ENCODE measurements at places on chromosomes 7 and 10.
A peak's percentile ranks its signal among the peaks of the same experiment; 100 is the strongest.

GRCh38 chr10:75852851-75853484 is 421.5 kb downstream of the LRMDA start:
- DNase-seq, result no peak

DNA sequence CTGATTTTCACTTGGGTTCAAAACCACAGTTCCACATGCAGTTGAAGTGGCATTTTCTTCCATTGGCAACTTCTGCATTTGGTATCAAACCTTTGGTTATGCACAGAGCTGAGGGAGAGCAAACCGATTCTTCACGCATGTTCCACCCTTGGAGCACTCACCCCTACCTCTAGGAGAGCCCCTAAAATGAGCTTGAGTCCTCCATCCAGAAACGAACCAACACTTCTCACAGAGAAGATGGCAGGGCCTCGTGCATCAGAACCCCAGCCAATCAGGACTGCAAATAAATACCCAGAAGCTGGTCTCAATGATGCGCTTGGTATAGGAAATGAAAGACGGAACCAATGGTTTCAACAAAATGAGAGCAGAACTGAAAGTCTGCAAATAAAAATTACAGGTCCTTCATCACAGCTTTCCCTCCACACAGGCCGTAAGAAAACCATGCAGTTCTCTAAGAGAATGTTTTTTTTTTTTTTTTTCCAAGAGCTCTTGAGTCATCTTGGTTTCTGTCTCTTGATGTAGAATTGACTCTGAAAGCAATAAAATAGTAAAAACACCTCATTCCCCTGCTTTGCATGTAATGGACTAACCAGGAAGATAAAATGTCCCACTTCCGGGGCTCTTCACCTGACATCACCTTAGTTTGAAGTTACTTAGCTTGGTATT is 23.9 kb downstream of the KLF6 start:
- no peak for DNase-seq

DNA sequence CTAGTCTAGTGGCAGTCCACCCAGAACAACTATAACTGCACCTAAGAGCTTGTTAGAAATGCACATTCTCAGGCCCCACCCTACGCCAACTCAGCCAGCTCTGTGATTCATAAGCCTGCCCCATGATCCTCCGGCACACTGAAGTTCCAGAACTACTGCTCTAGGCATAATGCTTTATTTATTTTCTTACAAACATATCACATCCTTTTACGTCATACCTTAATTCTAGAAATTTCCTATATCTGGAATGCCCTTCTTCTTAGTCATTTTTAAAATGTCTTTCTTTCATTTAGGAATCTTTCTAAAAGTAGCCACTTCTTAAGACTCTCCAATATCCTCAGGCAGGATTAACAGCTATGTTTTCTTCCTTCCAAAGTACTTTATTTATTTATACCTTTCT is 480.1 kb downstream of the INHBA start:
- DNase-seq, result no peak

- DNase-seq, result peak; percentile 93
Measured at GRCh38 chr10:89648074-89648473, 3.0 kb upstream of the PANK1 start.

- no peak for DNase-seq
Measured at GRCh38 chr10:97590082-97590747, 694 bp downstream of the C10orf62 start.

DNA sequence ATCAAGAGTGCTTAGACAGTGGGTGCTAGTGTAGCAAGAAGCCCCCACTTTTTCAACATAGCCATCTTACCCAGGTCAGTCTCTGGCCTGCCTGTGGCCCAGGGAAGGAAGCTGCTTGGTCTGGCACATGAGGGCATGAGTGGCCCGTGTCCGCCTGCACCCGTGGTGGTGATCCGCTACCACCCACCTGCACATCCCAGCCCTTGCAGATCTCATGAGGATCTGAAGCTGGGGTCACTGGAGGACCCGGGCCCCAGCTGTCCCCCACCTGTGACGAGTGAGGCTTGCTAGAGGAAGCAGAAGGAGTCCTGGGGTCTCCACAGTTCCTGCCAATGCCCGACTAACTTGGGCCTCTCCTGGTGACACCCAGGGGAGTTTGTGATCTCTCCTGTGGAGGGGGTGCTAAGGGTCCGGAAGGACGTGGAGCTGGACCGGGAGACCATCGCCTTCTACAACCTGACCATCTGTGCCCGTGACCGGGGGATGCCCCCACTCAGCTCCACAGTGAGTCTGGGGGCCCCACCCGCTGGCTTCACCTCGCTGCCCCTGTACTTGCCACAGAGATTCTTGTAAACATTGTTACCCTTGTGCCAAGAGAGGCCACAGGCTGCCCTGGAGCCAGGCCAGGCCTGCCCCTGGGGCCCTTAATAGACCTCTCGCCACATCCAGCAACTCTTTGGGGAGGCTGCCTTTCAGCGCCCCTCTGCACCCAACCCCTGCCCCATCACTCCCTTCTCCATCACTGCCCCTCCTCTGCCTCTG is 10.8 kb upstream of the VSIR start:
- DNase-seq, result no peak

DNA sequence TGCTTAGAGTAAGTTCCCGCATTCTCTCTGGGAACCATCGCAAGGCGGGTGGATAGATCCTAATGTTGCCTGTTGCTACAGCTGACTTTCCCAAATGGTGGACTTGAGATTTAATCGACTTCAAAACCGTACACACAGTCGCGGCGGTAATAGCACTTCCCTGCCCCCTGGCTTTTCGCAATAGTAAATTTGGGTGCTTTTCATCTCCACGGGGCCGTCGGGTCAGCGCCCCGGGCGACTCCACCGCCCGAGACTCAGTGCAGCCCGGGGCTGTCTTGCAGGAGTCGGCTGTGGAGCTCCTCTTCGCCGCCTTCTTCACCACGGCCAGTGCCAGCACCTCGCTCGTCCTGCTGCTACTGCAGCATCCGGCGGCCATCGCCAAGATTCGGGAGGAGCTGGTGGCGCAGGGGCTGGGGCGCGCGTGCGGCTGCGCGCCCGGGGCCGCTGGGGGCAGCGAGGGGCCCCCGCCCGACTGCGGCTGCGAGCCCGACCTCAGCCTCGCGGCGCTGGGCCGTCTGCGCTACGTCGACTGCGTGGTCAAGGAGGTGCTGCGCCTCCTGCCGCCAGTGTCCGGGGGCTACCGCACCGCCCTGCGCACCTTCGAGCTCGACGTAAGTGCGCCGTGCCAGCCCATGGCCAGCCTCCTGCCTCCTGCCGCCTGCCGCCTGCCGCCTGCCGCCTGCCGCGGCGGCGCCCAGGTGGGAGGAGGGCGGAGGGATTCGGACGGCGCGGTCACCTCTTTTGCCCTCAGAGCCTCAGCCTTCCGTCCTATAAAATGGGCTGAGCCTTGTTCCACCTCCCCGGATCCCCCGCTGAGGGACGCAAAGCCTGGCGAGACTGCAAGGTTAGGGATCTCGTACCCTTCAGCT is 5.3 kb downstream of the CYP26C1 start:
- no peak for DNase-seq

- DNase-seq, result no peak
Measured at GRCh38 chr7:45718464-45719330, 144.5 kb downstream of the ADCY1 start.

- peak; percentile 28 for DNase-seq
Measured at GRCh38 chr7:149662591-149663095, 110.7 kb downstream of the ZNF467 start.

- no peak for DNase-seq
Measured at GRCh38 chr10:97858001-97858439, 8.4 kb downstream of the GOLGA7B start.

DNA sequence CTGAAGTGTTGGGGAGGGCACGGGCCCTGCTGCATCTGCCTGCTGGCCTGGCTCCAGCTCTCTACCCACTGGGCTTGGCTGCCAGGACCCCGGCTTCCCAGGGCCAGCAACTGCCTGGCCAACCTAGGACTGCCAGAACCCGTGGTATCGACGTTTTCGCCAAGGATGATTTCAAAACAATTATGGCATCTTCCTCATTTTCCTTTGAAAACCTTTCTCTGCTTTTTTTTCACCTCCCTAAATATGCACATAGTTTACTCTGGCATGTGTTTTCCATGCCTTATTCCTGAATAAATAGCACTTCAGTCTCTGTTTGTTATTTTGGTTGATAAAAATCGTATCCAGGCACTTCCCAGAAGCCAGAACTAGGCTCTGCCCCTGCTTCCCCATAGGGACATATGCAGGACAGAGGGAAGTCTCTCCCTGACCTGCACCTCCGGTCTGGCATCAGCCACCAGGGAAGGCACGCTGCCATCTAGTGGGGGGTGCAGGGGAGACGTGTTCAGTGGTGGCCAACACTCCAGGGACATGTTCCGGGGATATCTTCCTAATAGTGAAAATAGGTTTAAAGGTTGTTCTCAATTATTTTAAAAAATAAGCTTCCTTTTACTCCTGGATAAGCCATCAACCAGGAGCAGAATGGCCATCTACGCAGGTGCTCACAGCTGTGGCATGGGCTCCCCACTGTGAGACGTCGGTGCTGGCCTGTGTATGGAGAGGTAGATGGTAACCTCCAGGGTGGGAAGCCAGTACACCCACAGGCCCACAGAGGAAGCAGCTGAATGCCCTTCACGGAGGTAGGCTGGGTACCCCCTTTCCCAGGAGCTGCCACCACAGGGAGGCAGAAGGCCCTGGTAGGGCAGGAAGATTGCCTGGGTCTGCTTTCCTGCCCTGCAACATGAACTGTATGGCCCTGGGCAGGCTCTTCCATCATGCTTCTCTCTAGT is 30.7 kb upstream of the ANTXRL start:
- DNase-seq, result no peak

DNA sequence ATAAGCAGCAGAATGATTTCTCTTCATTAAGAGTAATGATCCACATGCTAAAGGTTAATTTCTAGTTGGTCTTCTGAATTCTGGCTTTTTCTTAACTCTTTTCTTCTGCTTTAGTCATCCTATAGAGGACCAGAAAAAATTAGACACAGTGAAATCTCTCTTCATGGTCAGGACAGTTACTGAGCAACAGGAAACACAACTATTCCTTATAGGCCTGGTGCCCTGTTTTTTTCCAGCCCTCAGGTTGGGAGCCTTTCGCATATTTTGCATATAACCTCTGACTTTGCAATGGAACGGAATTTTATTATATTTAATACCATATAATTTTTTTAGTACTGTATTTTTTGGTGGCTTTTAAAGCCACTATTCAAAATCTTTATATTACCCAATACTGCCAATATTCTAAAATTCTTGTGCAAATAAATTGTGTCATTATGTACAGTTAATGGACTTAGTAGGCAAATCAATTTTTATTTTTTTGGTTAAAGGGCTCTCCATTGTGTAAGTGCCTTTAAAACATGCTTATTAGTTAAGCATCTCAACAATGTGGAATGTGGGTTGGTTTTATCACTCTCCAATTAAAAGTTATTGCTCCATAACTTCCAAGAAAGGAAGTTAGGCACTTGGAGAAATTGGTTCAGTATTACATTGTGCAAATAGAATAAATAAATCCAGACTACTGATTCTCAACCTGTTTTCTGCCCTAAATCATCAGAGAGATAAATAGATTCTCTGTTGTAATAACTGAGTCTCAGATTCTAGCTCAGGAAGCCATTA is 22.5 kb downstream of the ARL4A start:
- DNase-seq, result no peak

DNA sequence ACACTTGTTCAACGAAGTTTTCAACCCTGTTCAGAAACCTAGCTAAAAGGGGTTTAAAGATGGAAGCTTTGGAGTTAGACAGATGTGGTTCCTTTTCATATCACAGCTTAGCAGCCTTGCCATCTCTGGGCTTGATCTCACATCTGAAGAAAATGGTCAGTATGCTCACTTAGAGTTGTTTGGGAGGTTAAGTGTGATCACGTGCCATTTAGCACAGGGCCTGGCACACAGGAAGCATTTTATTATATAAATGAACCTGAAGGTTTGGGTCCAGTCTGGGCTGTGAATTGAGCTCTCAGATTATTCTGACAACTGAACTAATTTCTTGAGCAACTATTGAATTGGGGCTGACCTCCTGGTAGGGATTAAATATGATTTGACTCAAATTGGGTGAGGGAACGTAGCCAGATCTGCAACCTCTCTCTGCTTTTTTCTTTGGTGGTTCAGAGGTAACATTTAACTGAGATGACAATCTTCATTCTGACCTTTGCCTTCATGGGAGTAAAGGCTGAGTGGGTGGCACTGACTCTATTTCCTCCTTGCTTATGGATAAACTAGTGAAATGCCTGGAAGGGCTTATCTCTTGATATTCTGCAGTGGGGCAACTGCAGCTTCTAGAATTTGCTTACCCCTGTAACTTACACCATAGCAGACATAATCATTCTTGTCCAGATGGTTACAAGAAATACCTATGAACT is 10.2 kb upstream of the HKDC1 start:
- no peak for DNase-seq

DNA sequence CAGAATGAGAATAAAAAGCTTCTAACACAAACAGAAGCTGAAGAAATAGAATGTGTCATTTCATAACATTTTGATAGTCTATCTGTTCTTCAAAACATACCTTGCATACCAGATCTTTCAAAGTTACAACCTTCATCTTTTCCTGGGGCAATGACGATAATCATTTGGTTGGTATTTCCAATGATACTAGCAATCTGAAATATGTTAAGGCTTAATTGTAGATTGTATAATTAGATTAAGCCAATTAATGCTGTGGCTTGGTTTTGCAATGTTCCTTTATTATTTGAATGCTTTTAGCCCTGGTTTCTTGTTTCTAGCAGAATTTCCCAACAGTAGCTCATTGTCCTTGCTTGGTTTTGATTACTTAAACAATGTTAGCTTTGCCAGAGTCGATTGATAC is 84.6 kb downstream of the CABCOCO1 start:
- DNase-seq, result no peak

DNA sequence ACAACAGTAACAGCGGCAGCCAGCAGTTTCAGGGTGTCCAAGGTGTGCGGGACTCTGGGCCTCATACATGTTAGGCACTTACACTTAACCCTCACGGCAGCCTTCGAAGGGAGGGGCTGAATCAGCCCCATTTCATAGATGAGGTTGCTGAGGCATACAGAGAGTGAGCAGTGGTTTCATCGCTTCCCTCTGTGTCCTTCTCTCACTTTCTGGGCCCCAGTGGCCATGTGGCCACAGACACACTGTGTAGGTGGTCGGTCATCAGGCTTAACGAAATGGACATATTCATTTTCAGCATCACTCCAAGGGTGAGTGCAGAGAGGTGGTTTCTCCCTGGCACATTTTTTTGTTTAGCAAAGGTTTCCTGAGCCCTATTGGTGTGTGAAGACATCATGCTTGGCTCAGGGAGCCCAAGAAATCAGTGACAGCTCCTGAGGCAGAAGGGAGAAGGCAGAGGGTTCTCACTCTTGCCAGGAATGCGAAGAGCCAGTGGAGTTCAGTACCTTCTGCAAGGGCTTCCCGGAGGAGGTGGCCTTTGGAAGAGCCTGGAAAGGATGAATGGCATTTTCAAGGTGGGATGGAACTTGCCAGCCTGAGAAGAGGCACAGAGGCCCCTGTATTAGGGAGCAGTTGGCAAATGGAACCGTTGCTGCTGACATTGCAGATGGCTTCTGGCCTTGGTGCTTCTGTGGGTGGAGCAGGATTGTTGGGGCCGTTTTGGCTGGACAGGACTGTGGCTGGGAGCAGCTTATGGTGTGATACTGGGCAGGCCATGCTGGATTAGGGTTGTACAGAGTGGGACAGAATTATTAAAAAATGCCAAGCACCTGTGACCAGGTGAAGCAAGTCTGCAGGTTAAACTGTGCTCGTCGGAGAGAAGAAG is 61.7 kb upstream of the PPIF start:
- DNase-seq, result no peak
